ENCODE measurements at places on chromosomes 2 and 18.

DNA sequence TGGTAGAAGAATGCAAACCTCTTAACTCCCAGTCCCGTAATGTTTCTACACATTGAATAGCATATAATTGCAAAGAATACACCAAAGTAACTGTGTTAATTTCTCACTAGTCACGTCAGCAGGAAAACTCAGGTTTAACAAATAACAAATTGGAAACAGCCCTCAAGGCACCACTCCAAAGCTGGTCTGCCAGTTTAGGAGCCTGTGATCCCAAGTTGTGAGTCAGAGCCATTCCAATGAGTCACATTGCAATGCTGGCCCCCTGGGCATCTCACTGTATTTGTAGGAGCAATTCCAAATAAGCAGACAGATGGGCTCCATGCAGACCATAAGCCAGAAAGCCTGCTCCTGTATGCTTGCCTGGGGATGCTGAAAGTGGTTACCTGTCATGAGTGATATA lies 143.2 kb upstream of the SETBP1 start:
- no peak for DNase-seq

GRCh38 chr2:118833716-118834439 lies 13.6 kb downstream of the EN1 start:
- no peak for DNase-seq

- DNase-seq: no peak
Observed at GRCh38 chr2:177598326-177599138, 206.0 kb downstream of the AGPS start.

DNA sequence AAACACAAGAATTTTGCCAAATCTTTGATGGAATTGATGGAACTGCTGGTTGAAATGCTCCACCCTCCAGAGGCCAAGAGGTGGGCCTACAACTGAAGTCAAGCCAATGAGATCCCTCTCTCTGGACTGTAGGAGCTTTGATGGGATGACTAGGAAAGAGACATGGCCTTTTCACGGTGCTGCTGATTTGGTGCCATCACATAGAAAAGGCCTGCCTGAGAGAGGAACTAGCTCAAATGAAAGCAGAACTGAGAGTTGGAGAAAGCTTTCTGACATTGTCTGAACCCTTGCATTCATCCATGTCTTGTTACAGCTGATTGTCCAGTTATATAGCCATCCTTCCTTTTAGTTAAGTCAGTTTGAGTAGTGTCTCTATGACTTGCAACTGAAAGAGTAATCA lies 283.8 kb upstream of the LYPD1 start:
- no peak for DNase-seq

DNA sequence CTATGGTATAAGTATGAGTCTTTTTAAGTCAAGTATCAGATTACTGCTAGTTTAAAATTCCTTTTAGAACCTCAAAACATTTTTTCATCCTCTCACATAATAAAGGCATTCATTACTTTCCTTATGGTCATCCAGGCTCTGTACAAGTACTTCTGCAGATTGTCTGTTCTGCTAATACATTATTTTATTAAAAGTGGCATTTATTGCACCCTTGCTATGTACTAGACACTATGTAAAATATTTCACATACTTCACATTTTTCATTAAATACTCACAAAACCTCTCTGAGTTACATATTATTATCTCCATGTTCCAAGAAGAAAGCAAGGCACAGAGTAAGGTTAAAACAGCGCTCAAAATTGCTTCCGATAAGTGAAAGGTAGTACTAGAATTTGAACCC lies 84.1 kb downstream of the RAPH1 start:
- DNase-seq: no peak

Data from activated CD4-positive, alpha-beta T cell treated with anti-CD3 and anti-CD28 coated beads for 4 hours (primary cell).